ENCODE measurements at places on chromosomes 2 and 18. TPM values are rescaled to one million over a fixed set of nuclear protein-coding genes. Genes with fewer than 3 reads are reported as not detected.

Gene PMS1
- total RNA-seq: 22.6 TPM

DNA sequence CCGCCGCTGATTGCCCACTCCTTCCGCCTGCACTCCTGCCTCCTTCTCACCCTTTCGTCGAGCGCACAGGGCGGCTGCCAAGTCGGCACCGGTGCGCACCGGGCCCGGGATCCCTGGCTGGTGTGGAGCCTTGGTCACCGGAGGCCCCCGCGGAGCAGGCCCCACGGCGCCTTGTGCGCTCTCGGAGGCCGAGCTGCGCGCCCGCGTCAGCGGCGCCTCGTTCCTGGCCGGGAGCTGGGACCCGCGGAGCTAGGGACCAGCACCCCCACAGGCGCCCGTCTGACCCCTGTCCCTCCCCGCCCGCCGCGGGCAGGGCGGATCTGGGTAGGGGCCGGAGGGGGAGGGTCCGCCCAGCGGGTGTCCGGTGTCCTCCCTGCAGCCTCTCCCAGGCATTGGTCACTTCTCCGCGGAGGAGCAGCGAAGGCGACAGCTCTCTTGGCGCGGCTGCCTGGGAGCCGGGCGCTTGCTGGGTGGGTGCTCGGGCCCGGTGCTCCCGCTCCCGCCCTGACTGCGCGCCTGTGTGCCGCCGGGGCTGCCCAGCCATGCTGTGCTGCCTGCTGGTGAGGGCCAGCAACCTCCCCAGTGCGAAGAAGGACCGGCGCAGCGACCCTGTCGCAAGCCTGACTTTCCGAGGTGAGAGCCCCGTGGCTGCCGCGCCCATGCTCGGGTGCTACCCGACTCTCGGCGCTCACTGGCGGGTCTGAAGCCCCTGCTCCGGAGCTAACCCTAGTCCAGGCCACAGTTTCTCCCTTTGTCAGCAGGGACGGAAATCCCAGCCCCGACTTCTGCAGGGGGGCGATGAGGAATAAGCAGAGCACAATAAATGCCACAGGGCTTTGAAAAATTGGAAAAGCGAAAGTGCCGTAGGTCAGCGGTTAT lies 13.2 kb downstream of the DYSF start:
- no peak for DNase-seq

- DNase-seq: no peak
Measured at GRCh38 chr2:168323529-168324021, 76.2 kb upstream of the STK39 start.

DNA sequence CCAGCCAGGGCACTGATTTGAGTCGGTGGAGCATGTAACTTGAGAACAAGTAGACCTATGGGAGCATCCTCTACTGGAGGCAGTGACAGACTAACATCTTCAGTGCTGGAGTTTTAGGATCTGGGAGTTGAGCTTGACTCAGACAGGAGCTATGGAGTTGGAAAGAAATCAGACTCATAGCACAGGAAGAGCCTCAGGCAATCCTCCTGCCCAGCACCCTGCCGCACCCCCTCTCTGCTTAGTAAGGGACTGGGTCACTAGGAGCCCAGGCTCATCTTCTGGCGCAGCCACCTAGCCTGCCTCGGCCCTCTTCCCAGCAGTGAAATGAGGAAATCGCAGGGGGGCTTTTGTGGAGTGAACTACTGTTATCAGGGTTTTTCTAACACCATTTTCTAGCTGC lies 3.6 kb downstream of the ARID5A start:
- DNase-seq: no peak

DNA sequence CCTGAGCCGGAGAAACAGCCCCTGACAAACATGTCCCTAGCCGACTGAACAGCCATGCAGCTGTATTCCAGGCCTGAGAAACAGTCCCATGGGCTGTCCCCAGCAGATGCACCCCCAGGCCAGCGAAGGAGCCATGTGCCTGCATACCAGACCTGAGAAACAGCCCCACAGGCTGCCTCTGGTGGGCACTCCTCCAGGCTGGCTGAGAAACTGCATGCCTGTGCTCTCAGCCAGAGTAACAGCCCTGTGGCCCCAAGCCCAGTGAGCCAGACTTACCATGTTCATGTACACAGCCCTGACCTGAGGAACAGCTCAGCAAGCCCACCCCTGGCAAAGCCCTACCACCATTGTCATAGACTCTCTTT lies 24.8 kb downstream of the BOLL start:
- no peak for DNase-seq

DNA sequence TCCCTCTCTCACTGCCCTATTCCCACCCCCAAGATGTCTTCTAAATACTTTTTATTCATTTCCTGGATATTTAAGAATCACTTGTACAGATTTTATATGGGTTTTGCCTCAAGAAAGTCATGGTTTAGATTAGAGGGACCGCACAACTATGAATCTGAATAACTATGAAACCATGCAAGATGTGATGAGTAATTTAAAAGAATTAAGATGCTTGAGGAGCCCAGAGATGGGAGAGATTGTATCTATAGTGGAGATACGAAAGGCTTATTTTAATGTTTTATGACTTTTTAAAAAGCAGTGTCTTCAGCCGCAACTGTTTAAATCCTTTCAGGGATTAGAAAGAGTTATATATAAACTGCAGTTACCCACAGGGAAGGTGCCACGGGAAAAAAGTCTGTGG lies 324.1 kb downstream of the LPIN1 start:
- DNase-seq: no peak

Gene GLB1L
- 5.9 TPM for total RNA-seq

DNA sequence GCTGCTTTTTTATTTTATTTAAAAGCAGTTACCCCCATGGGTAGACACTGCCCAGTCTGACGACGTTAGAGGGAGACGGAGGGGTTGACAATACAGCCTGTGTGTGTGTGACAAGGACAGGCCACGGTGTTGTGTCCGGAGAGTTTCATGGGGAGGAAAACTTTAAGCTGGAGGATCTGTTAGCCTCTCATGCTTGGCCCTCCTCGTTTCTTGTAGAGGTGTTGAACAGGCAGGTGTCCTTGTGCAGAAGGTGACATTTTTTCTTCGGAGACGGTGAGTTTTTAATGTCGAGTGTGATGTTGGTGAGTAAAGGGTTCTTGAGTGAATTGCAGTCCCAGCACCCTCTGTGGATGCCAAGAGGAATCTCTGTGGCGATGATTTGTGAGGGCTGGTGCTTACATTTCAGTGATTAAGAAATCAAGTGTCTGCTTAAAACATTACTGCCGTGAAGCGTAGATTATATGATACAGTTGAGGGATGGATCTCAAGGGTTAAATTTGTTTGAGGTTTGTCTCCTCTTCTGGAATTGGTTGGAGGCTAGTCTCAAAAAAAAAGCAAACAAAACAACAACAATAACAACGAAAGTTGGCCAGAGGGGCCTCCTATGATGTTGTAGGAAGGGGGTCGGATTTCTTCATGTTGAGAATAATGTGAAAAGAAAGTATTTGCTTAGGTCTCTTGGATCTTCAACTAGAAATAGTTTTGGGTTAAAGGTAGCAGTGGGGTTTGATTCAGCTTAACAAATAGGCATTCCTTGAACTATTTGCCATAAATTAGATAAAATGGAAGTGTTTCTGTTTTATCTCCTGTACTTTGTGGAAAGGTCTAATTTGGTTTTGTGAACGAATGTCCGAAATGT lies 1.6 kb downstream of the NCOA1 start:
- DNase-seq: no peak

DNA sequence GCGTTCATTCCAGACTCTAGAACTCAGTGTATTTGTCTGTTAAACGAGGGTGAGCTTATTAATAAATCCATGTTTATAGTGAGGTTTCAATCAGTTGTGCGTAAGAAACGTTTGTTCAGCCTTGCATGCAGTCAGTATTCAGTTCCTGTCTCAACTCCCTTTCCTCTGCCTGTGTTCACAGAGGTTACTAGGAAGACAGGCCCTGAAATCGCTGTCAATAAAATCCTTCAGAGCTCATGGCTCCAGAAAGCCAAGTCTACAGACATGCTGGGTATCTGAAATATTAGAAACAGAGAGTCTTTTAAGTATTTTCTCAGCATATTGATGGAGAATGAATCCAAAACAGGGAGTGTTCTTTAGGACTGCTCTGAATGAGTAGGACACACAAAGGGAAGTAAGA lies 75.4 kb downstream of the KLF7 start:
- no peak for DNase-seq

GRCh38 chr18:59643740-59644139 lies 53.5 kb downstream of the CCBE1 start:
- no peak for DNase-seq

GRCh38 chr18:66124394-66124793 lies 373.6 kb downstream of the CDH7 start:
- DNase-seq: no peak

DNA sequence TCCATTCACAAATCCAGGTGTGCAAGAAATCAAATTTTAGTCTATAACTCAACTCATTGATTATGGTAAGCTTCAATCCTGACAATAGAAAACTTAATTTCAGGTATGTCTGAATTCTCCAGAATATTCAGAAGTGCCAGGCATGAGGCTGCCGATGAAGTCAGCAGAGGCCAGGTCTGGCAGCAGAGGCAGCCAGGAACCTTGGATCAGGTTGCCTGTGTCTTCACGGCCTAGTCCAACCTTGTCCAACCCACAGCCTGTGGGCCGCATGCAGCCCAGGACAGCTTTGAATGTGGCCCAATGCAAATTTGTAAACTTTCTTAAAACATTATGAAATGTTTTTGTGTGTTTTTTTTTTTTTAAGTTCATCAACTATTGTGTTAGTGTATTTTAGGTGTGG lies 46.9 kb upstream of the ASPRV1 start:
- no peak for DNase-seq

- no peak for DNase-seq
Measured at GRCh38 chr18:66138642-66139041, 387.8 kb downstream of the CDH7 start.

DNA sequence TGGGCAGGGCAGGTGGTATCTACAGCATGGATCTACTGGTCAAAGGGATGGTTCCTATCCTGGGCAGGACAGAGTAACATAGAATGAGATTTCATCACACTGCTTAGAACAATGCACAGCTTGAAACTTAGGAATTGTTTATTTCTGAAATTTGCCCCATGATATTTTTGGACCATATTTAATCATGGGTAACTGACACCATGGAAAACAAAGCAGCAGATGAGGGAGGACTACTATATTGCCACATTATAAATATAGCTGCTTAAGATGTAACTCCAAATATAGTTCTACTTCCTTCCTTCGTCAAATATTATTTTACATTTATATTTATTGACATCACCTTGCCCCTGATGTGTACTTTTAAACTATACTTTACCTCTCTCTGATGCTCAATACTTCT lies 254.7 kb downstream of the PTPRM start:
- no peak for DNase-seq

DNA sequence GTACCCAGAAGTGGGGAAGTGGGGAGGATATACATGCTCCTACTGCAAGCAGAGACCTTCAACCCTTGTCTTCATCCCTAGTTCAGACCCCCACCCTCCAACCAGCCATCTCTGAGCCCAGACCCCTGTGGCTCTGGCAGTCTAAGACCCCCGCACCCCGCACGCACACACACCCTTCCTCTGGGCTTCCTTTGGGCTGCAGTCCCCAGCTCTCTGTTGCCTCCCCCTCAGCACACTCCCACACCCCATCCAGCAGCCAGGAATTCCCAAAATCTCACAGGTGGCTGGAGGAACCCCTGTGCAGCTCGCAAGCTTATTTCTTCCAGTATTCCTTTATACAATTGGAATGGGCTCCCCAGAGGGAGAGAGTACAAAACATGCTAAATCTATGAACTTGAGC lies 13.9 kb upstream of the GYPC start:
- no peak for DNase-seq

DNA sequence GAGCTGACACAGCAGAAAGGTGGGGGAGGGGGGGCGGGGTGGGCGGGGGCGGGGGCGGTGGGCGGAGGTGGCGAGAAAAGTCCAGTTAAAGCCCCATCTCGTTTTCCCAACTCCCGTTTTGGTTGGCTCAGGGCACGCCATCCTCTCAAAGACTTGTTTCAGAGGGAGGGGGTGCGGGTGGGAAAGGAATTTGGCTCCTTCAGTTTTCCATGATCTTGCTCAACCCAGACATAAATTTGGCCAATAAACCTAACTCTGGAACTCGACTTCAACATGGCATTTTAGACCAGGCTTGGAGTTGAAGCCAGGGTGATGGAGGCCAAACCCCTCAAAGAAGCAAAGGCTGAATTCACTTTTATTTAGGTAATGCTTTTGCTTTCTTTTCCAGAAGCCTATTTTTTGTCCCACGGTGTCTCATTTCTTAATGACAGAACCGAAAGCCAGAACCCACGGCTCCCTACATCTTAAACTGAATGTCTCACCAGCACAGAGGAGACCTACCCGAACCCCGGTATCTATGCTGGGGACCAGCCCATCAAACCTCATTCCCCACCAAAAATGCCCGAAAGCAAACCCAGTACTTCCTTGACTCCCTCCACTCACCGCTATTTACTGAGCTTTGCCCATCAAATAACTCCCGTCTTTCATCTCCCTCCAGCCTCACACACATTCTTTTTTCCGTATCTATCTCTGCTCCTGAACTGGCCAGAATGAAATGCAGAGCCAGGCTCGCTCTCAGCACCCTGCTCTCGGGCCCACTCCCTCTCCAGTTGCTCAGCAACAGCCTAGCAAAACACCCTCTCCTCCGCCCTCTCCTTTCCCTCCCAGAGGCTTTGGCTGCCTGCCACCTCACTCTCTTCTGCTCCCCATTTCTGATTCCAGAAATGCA lies 4.3 kb downstream of the IGFBP5 start:
- no peak for DNase-seq

Gene GNLY
- not detected for total RNA-seq

GRCh38 chr2:20955277-20956026 lies 88.4 kb downstream of the APOB start:
- DNase-seq: no peak

DNA sequence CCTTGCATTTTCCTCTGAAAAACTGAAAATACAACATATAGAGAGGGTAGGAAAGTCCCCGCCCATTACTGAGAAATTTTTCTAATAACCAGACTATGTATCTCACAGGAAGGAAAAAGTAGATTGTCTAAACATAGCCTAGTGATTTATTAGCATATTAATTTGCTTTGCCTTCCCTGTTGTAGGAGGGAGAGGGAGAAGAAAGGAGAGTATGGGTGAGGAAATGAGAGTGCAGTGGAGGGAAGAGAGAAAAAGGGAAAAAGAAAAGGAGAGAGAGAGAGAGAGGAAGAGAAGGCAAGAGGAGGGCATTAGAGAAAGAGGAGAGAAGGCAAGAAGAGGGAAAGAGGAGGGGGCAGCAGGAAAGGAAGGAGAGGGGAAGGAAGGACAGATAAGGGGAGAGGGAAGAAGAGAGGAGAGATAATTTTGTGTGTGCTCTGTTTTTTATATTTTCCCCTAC lies 3.6 kb upstream of the KYNU start:
- DNase-seq: no peak

Gene ST8SIA5
- not detected for total RNA-seq

GRCh38 chr18:35227254-35227653 lies 13.6 kb upstream of the ZNF397 start:
- no peak for DNase-seq

Gene DCC
- not detected for total RNA-seq

- DNase-seq: no peak
Measured at GRCh38 chr2:188022389-188022788, 269.3 kb upstream of the GULP1 start.
